ENCODE measurements at places on chromosomes 2 and 18.

GRCh38 chr2:85243101-85244072 is 84.4 kb downstream of the TGOLN2 start:
- DNase-seq = peak; percentile 28

- peak; percentile 80 for DNase-seq
Observed at GRCh38 chr2:218367415-218368149, 10.9 kb downstream of the CATIP start.

GRCh38 chr2:128579825-128580224 is 261.2 kb upstream of the HS6ST1 start:
- no peak for DNase-seq

DNA sequence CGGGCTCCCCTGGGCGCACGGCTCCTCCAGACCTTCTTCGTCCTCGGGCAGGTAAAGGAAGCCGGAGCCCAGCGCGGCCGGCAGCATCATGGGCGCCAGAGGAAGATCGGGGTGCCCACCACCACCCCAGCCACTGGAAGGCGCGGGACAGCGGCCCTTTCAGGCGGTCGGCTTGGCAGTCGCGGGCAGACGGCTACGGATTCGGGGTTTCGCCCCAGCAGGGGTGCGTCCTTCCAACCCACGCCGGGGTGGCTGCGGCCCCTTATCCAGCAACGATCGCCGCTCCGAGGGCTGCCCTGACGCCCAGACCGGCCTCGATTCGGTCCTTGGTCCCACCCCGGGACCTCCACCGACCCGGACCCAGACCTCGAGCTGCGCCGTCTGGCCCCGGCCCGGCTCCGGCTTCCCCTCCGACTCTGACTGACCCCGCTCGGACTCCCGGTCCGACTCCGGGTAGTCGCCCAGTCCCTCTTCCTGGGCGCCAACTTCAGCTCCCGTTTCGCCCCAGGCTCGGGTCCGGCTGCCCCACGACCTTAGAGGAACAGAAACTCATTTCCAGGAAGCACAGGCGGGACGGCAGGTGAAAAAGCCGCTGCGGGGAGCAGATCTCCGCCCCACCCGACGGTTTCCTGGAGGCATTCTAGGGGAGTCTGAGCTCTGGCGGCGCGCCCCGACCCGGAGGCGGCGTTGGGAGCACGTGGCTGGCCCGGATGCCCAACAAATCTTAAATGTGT is 30.2 kb upstream of the SSB start:
- no peak for DNase-seq

GRCh38 chr2:80053522-80054345 is 250.8 kb downstream of the LRRTM1 start:
- DNase-seq = no peak

DNA sequence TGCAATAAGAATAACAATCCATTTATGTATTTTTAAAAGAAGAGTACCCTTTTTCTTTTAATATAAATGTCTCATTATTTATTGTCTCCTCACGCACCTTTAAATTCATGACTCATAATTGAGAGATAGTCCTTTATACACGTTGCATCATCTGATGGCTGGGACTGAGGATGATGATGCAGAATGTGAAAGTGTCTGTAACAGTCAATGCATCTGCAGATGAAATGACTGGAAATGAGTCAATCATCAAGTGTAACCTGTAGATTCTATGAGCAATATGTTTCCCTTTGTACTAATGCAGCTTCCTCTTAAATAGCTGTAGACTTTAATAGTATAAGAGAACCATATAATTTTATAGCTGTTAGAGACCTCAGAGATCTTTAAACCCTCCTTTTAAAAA is 26.1 kb upstream of the SYT4 start:
- DNase-seq = peak; percentile 11

- no peak for DNase-seq
Observed at GRCh38 chr2:16653083-16653375, 12.6 kb downstream of the CYRIA start.

DNA sequence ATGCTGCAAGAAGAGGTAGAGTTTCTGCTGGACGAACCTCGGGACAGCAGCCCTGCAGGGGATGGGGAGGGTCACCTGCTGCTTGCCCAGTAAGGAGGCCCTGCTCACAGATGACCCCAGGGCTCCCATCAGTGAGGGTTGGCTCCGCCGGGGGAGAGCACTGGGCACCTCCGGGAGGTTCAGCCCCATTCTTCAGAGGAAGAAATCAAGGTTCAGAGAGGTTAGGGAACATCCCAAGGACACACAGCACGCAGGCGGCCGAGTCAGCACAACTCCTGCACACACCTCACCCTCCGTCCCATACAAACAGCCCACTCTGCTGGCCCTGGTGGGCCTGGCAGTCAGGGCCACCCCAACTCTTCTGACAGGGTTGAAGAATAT is 11.7 kb upstream of the CCDC74B start:
- no peak for DNase-seq

DNA sequence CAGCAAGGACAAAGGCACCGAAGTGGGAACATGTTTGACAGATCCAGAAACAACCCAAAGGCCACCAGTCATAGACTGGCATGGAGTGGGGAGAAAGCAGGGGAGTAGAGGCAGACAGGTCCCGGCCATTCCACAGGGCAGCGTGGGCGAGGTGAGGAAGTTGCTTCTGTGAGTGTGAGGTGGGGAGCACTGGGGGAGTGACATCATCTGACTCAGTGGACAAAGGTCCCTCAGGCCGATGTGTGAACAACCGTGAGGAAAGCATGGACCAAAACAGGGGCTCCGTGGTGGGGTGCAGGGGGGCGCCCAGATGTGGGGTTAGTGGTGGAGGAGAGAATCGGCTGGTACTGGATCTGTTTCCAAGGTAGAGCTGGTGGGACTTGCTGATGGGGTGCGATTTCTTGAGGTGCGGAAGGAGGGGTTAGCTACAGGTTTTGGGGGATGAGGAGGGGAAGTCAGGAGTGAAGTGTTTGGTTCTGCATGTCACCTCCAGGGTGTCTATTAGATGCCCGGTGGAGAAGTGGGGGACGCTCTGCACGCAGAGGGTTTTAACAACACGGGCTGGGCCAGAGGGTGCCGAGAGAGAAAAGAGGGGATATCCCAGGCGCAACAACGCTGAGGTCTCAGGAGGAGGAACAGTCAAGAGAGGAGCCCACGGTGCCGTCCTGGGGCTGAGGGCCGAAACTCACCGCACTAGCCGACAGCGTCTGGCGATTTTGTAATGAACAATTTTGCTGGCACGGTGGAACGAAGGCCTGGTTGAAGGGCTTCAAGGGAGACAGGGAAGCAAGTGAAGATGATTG is 2.5 kb upstream of the SFT2D3 start:
- no peak for DNase-seq

DNA sequence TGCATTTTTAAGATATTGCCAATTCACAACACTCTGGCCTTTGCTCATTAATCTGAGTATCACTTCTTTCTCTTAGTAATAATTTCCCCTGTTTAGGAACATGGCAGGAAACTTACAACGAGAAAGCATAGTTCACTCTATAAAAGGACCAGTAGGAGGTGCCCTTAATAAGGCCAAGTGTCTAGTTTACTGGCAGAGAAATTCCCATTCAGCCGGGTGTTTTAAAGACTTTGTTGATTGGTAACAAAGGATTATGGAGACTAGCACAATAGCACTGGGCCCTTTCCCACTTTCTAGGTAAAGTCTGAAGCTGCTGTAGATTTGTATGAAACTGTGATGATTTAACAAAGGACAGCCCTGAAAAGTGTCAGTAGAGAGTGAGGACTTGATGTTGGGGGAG is 3.1 kb downstream of the DCC start:
- no peak for DNase-seq

DNA sequence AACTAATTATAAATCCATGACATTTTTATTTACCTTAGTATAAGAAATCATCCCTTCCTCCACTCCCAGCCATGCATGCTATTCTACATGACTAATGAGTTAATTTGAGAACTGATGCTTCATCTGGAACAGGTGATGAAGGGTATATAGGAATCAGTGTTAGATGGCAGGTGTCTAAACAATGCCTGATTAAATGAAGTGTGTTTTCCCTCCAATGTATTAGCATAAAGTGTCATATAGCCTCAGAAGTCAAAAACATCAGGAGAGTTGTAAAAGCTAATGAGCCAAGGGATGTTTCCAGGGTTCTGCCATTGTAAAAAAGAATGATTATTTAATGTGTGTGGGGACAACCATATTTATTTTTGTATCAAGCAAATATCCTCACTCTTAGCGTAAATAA is 913.8 kb downstream of the DCC start:
- no peak for DNase-seq

DNA sequence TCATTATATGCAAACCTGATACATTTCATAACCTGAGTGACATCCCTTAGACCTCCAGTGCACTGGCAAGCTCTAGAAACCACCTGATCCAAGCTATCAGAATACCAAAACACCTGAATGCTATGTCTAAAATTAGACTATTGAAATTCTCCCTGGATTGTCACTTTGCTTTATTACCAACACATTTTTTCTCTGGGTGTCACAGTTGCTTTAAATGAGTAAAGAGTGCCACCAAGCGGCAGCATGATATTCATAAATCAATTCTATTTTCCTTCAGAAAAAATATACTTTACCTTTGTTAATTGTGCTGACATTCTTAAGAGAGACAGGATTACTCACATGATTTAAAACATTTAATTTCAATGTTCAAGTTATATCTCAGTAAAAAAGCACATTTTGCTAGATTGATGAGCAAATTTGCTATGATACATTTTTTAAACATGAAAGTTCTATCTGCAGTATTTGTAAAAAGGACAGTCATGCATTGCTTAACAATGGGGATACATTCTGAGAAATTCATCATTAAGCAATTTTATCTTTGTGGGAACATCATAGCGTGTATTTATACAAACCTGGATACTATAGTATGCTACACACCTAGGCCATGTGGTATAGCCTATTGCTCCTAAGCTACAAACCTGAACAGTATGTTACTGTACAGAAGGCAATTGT is 338.4 kb upstream of the SLC39A10 start:
- DNase-seq = peak; percentile 58

DNA sequence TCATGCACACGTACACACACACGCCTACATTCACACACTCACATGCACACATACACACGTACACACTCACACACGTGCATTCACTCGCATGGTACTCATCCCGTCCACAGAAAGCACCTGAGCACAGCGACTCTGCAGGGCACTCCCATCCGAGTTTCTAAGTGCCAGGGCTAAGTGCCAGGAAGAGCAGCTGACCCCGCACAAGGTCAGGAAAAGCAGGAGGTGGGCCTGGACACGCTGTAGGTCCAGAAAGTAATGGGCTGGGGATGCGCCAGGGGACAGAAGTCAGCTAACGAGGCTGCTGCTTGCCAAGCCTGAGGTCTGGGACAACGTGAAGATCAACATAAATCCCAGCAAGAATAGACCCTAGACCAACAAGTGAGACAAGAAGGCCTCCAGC is 15.8 kb downstream of the ADI1 start:
- no peak for DNase-seq

GRCh38 chr2:219627103-219628100 is at the start of gene SLC4A3:
SLC4A3 (plus strand) TSS chr2:219627630; CDS start chr2:219627993, 363 bp downstream.
- peak; percentile 46 for DNase-seq

DNA sequence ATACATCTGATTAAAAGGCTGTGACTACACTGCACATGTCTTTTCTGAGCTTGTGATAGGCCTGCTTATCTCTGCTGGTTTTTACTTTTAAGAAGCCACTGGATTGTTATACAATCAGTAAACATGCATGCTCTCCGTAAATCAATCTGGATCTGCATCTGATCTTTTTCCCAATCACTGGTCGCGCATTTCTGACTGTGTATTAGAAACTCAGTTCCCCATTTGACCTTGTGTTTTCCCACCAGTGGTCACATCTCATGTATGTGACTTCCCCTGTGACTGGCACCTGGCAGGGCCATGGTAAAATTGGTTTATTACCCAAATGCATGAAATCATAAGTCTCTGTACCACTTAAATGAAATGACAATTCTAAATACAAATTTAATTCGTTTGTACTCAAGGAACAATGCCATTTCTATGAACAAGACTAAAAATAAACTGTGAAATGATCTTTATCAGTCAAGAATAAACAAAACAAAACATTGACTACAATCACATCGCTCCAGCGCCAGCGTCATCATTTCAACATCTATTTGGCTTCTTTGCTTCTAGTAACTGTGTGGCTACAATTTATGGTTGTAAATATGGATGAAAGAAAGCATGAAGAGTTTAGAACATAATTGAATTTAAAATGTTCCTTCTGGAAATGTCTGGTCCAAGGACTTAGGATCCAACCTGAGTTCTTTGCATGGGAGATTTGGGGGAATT is 396.6 kb upstream of the TRIB2 start:
- peak; percentile 33 for DNase-seq

DNA sequence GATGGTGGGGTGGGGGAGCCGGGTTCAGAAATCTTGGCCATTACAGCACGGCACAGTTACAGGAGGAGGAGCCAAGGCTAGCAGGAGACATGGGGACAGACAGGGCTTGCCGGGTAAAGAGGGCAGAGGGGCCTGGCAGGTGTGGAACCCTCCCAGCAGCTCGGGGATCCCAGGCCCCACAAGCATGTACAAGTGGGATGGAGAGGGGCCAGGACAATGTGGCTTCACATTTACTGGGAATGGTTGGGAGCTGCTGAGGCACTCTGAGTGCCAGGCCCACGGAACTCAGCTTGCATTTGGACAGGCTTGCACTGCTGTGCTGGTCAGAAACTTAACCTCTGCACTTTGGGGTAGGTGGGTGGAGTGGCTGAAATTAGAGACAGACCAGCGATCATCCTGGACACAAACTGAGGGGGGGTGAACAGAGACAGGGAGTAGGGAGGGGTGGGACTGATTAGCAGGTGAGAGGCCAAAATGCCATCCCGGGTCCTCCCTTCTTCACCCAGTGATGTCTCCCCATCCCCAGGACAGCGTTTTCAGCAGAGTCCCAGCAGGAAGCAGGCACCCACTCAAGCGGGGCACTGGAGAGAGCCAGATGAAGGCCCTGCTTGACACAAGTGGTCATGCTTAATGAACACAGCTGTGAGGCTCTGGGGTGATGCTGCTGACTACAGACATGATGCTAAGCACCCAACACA is 9.6 kb downstream of the PER2 start:
- no peak for DNase-seq

DNA sequence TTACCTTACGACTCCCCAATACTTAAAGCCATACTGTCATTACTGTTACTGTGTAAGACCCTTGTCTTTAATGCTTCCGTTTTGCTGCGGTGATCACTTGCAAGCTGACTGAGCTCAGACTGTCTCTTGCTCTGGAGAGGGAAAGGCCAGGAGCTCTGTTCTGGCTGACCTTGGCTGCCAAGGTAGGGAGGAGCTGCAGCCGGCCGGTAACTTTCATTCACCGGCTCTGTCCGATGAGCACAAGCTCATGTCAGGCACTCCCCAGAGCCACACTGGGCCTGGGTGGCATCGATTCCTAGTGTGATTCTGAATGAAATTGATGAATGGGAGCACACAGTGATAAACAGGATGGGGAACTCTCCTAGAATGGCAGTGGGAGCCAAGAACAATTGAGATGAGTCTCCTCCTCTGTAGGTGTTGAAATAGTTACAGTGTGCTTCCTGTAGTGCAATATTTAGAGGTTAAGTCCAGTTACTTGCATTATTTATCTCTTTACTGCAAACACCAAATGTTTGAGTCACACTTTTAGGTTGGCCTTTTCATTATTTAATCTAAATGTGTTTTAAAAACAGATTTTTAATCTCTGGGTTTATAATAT is 100.9 kb downstream of the ATP9B start:
- DNase-seq = peak; percentile 53
